Stimulated activated CD4-positive, alpha-beta T cell treated with anti-CD3 and anti-CD28 coated beads, Interleukin-1b, Interleukin-23, amount 100 ng/mL, for 4 hours (primary cell): ENCODE measurements at places on chromosomes 16 and 17.
A peak's percentile ranks its signal among the peaks of the same experiment; 100 is the strongest.

DNA sequence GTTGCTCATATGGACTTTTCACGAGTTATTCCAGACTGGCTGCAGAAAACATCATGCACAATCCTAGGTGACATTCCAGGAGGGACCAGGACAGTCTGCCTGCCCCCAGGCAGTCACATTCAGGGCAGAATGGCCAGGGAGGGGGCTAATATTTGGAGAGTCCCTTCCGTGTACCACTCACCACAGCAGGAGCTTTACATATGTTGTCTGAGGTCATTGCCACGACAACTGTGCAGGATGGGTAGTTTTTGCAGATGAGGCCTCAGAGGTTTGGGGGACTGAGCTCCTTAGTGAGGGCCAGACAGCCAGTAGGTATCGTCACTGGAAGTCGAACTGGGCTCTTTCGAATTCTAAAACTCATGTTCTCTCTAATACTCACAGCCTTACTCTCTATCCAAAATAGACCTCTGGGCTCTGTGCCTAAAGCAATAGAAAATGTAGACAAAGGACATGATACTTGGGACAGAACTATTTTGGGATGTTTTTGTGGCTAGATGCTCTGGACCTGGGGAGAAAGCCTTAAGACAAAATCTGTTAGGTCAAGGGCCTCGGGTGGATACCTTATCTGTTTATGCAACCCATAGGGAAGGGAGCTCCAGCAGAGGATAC is 338.5 kb downstream of the MAF start:
- DNase-seq: no peak

DNA sequence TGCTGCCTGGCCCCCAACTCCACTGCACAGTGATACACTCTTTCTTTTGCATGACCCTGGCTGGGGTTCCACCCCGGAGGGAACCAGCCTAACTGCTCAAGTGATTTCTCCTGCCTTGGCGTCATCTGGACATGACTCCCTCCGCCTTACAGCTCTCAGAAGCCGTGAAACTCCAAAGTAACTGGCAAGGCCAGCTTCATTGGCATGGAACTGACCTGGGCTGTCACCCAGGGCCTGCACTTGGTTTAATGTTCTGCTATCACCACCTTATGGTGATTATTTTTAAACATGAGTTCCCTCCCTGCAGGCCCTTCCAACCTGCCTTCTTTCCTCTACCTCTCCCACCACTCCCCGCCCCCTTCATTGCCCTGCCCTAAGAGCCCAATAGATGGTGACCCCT is 139.7 kb upstream of the CDH5 start:
- DNase-seq: no peak

- DNase-seq: no peak
Observed at GRCh38 chr16:10871157-10871991, 5.6 kb upstream of the CIITA start.

GRCh38 chr17:39513309-39513708 is 52.0 kb downstream of the CDK12 start:
- no peak for DNase-seq

DNA sequence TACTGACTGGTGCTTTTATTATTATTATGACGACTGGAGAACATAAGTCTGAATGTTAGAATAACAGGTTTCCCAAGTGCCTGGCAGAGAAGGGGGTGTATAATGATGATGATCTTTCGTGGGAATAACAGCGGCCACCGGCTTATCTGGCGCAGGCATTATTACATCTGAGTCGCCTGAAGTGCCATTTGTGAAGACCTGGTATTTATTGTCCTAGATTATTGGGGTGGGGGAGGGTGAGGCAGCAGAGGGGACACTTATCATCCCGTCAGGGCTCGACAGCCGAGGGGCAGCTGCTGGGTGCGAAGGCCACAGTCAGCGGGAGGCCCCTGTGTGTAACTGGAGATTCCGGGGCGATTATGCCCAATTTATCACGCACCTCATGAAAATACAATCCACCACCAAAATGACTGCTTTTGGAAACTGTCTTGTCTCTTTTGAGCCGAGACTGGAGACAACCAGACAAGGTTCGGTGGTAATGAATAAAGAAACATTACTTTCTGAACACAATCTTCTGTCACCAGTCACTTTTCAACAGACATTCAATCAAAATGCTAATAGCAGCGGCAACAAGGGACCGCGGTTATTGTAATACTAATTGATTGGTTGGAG is 199.3 kb downstream of the CCDC182 start:
- DNase-seq: no peak

GRCh38 chr17:72125226-72125651 is 4.4 kb downstream of the SOX9 start:
- DNase-seq: no peak

- DNase-seq: no peak
Observed at GRCh38 chr17:7767004-7767403, 49.5 kb downstream of the DNAH2 start.

GRCh38 chr16:72680732-72681131 is 367.2 kb downstream of the ZFHX3 start:
- no peak for DNase-seq

DNA sequence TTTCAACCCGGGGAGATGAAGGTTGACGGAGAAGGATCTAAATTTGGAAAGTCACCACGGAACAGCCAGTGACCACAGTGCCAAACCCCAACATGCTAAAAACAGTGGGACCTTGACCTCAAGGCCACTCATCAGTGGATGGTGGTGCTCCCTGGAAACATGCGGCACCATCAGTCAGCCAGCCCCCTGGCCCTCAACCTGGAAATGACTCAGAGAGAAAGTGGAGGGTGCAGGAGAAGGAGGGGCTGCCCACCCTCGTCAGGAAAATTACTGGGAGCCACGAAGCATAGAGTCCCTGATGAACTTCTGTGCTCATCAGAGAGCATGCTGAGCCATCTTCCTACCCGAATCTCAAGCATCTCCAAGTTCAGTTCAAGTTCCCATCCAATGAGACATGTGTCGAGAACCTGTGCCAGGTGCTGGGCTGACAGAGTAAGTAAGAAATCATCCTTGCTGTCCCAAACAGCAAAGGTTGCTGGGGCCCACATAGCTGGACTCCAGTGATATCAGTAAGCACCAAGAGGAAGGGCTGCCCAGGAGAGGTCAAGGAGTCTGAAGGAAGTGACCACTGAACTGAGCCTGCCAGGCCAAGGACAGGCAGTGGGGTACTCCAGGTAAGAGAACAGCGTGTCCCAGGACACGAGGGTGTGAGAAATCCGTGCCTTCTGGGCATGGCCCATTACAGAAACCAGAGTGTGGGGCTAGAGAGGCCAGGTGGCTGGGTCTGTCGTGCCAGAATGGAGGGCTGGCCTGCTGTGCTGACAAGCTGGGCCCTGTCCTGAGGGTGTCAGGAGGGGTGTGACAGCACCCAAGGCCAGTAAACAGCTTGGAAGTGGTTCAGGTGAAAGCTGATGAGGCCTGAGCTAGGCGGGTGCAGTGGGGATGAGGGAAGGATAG is 5.2 kb downstream of the PECAM1 start:
- no peak for DNase-seq

GRCh38 chr16:2039274-2040031 is 8.2 kb downstream of the NTHL1 start:
- DNase-seq: no peak

- no peak for DNase-seq
Observed at GRCh38 chr16:22314661-22315626, 17.7 kb downstream of the POLR3E start.

DNA sequence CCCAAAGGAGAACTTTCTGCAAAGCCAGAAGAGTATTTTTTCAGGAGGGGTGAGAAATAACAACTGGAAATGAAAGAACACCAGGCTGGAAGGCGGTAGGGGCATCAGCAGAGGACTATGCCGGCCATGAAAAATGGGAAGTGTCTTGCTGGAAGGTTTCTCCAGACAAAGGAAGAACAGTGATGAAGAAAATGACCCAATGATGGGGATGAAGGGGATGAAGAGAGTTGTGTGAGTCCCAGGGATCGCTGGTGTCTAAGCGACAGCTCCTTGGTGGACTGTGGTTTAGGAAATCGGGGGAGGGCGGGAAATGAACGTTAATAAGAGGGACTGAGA is 623 bp downstream of the TTLL6 start:
- no peak for DNase-seq

GRCh38 chr16:23031508-23032098 is 117.6 kb downstream of the USP31 start:
- DNase-seq: no peak

DNA sequence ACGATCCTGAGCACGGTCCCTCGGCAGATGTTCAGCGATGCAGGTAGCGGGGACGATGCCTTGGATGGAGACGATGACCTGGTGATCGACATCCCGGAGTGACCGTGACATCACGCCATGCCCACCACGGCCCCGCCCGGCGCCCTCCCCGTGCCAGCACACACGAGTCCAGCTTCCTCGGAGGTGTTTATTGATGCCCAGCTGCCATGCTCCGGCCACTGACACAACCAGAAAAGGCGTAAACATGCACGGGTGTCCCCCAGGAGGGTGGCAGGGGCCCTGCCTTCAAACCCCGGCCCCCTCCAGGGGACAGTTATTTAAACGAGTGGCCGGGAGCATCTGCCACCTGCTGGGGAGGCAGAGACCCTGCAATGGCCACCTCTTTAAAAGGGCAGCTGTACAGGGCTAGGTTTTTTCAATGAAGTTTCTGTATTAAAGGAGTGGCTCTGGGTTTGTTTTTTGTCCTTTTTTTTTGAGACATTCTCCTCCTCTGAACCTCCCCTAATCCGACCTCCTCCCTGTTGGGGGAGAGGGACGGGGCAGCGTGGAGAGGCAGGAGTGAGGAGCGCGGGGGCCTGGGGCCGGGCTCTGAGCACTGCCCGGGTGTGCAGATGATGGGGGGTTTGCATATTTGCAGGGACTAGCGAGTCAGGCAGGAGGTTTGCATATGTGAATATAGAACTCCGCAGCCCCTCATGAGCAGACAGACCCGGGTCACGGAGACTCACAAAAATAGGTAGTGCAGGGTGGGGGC is 5.3 kb downstream of the DOC2A start:
- DNase-seq: peak; percentile 29

- no peak for DNase-seq
Observed at GRCh38 chr17:43410557-43411368, 12.0 kb downstream of the ARL4D start.

- DNase-seq: no peak
Observed at GRCh38 chr16:47928008-47928407, 227.8 kb downstream of the ABCC12 start.
